NCI-H82 (cell line): ENCODE measurements at places on chromosomes 5 and 9.

DNA sequence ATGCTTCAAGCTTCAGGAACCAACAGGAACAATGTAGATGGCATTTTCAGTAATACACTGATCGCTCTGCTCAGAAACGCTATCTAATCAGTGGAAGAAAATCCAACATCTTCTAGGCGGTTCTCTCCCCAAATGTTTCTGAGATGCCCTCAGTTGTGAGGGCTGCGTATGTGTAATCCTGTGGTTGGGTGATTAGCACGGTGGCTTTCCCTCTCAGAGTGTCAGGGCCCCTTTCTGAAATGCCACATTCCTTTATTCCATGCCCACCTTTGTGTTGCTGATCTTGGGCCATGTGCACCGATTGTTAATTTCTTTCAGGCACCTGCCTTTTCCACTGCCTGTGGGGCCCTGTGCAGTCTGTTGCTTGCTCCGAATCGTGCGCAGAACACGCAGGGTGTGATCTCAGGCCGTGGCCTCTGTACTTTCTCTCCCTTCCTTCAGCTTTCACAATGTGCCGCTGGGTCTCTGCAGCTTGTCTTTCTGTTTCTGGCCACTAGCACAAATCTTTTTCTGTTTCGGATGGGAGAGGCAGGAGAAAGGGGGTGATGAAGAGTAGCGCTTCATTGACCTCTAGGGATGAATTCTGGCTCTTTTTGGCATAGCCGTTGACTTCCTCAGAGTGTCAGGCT, 324.0 kb downstream of the PARP8 start:
- peak; percentile 3 for DNase-seq

DNA sequence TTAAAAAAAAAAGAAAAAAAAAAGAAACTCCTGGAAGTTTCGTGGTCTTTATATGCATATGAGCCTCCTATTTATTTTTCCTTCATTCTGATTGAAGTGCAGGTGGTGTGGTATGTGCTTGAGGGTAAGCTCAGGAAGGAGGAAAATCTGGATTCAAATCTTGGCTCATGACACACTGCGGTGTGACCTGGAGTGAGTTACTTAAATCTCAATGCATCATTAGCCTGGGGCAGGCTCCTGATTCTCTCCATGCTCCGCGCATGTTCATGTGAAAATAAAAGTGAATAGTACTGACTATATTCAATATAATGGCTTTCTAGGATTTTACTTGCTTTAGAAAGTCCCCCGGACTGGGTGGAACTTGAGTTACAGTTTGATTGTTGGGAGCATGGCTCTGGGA, 35.6 kb downstream of the PTTG1 start:
- no peak for DNase-seq

- no peak for DNase-seq
Measured at GRCh38 chr9:13603921-13604320, 324.4 kb upstream of the MPDZ start.

DNA sequence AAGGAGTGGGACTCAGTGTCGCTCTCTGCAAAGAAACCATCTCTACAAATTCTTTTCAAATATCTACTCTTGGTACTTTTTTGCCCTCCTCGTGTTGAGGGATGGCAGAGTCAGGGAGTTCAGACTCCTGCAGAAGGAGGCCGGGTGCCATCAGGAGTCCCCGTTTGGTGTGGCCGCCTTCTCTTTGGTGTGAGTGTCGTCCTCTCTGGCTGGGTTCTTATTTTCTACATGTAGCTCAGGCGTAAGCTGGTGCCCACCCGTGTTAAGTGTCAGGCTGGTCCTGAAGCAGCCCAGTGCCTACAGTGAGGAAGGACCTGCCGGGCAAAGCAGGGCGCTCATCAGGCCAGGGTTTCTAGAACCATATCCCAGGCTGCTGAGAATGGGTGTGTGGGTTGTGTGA, 37.0 kb downstream of the OTULIN start:
- DNase-seq, result no peak

DNA sequence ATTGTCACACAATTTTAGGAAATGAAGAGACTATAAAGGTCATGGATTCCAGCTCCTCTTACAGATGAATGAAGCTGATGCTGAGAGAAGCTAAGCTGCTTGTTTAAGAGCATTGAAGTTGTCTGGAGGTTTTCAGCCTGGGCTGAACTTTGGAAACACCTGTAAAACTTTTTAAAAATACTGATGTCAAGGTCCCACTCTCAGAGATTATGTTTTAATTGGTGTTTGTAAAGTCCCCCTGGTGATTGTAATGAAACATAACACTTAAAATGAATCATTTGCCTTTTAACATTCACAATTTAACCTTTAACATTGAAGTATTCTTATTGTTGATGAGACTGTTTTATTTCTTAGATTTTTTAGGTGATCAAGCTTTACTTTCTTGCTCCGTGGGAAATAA, 16.4 kb downstream of the RAD23B start:
- no peak for DNase-seq

- peak; percentile 25 for DNase-seq
Measured at GRCh38 chr9:75889577-75889976, 896 bp upstream of the PCSK5 start.
